ENCODE measurements at places on chromosomes 11 and 22. TPM values are rescaled to one million over a fixed set of nuclear protein-coding genes. Genes with fewer than 3 reads are reported as not detected.

APOA5 gene
- total RNA-seq = not detected

PLAAT5 gene
- 15.4 TPM for total RNA-seq

LYVE1 gene
- not detected for total RNA-seq

TNNT3 gene
- total RNA-seq = not detected

CRYBB2 gene
- total RNA-seq = not detected

MS4A12 gene
- total RNA-seq = not detected

GNG3 gene
- not detected for total RNA-seq

DNA sequence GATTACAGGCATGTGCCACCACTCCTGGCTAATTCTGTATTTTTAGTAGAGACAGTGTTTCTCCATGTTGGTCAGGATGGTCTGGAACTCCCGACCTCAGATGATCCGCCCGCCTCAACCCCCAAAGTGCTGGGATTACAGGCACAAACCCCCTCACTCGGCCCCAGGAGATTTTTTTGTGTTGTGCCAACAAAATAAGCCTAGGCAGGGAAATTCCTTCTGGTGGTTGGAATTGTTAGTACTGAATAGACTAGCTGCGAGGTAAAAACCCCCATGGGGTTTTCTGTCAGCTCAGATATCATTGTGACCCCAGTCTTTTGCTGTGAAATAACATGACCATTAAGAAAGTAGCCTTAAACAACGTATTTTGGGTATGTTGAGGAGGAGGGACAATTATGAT lies 144.9 kb downstream of the BCR start:
- DNase-seq = no peak

DNA sequence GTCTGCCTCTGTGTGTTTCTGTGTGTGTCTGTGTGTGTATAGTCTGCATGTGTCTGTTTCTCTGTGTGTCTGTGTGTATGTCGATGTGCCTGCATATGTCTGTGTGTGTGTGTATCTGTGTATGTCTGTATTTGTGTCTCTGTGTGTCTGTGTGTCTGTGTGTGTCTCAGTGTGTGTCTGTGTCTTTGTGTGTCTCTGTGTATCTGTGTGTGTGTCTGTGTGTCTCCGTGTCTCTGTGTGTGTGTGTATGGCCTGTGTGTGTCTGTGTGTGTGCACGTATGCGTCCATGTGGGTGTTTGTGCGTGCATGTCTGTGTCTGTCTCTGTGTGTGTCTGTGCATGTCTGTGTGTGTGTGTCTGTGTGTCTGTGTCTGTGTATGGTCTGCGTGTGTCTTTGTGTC lies 439 bp downstream of the SNX32 start:
- DNase-seq = no peak

DNA sequence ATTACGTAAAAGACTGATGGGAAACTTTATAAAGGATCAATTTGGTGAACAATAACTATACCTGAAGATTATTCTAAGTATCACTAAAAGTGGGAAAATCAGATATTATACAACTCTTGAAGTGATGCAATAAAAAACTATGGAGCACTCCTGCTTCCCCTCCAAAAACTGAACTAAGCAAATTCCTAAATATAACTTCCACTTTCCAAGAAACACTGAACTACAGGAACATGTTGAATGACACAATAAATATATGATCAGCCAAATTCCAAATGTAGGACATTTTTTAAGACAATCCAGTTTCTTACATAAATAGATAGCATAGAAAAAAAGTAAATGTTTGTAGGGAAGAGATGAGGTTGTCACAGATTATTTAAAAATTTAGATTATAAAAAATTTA lies 102.1 kb upstream of the APOA1 start:
- DNase-seq = no peak

GRCh38 chr11:72007089-72007476 lies 8.4 kb downstream of the IL18BP start:
- no peak for DNase-seq

GRCh38 chr11:123238297-123238696 lies 43.2 kb upstream of the CLMP start:
- no peak for DNase-seq

DNA sequence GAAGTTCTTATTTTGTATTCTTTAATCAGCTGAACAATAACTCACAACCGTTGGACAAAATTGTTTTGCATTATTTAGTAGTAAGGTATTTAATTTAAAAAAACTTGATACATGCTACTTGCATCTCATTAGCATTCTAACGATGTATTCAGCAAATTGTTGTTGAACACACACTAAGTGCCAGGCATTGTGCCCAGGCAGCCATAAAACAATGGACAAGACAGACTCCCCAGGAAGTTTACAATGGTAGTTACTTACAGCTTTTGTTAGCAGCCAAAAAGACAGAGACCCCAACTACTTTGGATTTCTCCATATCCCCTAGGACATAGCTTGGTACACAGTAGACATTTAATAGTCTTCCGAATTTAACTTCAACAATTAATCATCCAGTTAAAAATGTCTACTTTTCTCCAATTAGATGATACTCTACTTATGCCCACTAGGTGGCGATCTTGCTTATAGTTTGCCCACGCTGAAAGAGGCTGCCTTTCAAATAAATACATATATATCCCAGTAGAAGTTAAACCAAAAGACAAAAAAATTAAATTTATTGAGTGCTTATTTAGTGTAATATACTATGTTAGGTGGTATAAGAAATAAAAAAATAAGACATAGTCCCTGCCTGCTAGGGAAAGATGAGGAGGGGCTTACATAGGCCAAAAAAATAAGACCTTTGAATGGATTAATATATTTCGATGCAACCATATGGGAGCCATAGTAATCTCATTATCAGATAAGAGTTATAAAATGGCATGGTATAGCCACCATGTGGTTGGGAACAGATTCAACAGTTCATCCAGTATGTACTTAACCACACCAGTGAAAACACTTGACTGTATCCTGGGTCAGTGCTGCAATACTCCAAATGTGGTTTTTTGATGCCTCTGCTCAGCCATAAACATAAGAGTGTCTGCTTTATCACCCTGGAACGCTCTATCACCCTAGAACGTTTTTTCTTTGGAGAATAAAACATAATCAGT lies 2.0 kb upstream of the FJX1 start:
- DNase-seq = no peak

- no peak for DNase-seq
These were observed 58.8 kb downstream of the SPECC1L start for GRCh38 chr22:24329453-24329852.

DNA sequence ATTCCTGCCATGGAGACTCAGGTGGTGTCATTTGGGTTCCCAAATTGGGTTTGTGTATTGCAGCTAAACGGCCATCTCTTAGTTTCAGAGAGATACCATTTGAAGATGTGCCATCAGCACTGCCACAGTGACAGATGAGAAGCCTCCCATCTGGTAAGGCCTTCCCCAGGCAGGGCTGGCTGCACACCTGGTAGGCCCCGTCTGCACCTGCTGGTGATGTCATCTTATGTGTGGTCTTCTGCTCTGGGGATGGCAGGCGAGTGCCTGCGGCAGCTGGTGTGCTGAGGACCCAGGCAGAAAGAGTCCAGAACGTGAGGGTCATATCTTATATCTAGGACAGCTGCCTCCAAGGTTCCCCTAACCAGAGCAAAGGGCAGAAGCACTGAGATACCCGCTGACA lies 100.6 kb downstream of the CSNK2A3 start:
- peak; percentile 13 for DNase-seq

DNA sequence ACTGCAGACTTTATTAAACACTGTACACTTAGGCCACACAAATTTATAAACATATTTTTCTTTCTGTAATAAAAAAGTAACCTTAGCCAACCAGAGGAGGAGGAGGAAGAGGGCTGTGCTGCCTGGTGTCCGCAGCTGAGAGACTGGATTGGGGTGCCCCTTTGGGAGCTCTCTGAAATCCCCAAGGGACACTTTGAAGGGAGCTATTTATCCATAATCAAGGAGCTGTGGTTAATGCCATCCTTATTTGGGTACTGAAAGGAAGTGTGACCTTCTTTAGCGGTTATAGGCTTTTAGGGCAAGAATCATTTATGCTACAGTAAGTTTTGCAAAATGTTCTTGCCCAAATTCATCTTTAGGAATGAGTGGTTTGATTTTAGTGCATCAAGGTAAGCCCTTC lies 125.8 kb downstream of the RASSF10 start:
- DNase-seq = no peak

- DNase-seq = peak; percentile 26
These were observed 1077.4 kb downstream of the BRD1 start for GRCh38 chr22:48750282-48750681.

GRCh38 chr22:19995611-19996339 lies 20.8 kb downstream of the ARVCF start:
- DNase-seq = no peak

DNA sequence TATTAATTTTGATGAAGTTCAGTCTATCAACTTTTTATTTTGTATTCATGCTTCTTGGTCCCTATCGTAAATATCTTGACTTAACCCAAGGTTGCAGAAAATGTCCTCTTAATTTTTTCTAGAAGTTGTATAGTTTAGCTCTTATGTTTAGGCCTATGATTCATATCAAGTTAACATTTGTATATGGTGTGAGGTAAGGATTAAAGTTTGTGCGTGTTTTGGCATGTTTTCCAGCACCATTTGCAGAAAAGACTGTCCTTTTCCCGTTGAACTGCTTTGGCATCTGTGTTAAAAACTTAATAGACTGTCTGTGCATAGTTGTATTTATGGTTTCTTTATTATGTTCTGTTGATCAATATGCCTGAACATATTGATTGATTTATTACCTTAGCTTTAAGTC lies 42.3 kb downstream of the ARHGEF12 start:
- no peak for DNase-seq

- DNase-seq = peak; percentile 49
These were observed 18.8 kb downstream of the BBOX1 start for GRCh38 chr11:27059431-27059830.

GRCh38 chr11:46278387-46279125 lies 1.1 kb downstream of the CREB3L1 start:
- DNase-seq = peak; percentile 91

Measured in endodermal cell (in vitro differentiated cells).